Activated CD4-positive, alpha-beta T cell treated with anti-CD3 and anti-CD28 coated beads, Interleukin-2, amount 10 ng/mL, durations not matched to agents 24 days and 14 days (primary cell): ENCODE measurements at places on chromosomes 11 and 22. TPM values are rescaled to one million over a fixed set of nuclear protein-coding genes. Genes with fewer than 3 reads are reported as not detected.

Gene DDX25
- 0.19 TPM in 1 of 2 replicates, not detected in the other for total RNA-seq

Gene KCNQ1OT1
- total RNA-seq, result 0.59 and 0.61 TPM in 2 replicates

Gene OR6T1
- not detected in 2 replicates for total RNA-seq

Gene OR8D1
- total RNA-seq, result not detected in 2 replicates

Gene NEFH
- 7.9 TPM in 2 replicates for total RNA-seq

Gene C22orf31
- total RNA-seq, result not detected in 2 replicates

Gene SAAL1
- 40.1 and 43.5 TPM in 2 replicates for total RNA-seq

Gene OR4D5
- not detected in 2 replicates for total RNA-seq

Gene TMEM121B
- total RNA-seq, result 0.16 and 0.17 TPM in 2 replicates

Gene UBQLN3
- total RNA-seq, result not detected in 2 replicates

Gene ANO9
- total RNA-seq, result 35.4 and 36.9 TPM in 2 replicates

Gene OSBPL5
- total RNA-seq, result 2.3 and 3.4 TPM in 2 replicates

Gene APOL2
- total RNA-seq, result 52.0 and 58.6 TPM in 2 replicates

Gene EXPH5
- total RNA-seq, result 0.90 and 0.91 TPM in 2 replicates

Gene IGF2
- 0.45 and 1.1 TPM in 2 replicates for total RNA-seq

Gene FXYD2
- total RNA-seq, result 1.1 and 1.9 TPM in 2 replicates

Gene KCNC1
- not detected in 2 replicates for total RNA-seq

Gene LARGE2
- not detected in 2 replicates for total RNA-seq

Gene CEP126
- total RNA-seq, result 0.72 and 0.90 TPM in 2 replicates

Gene FADS2
- 278 and 283 TPM in 2 replicates for total RNA-seq

Gene CCDC88B
- 116 and 119 TPM in 2 replicates for total RNA-seq

Gene GLYAT
- not detected in 2 replicates for total RNA-seq

Gene HEPN1
- total RNA-seq, result not detected in 2 replicates

Gene BIRC3
- total RNA-seq, result 100 and 102 TPM in 2 replicates
